HuH-7 (cell line): ENCODE measurements at places on chromosomes 1 and 21.

GRCh38 chr1:203305809-203306088 is 430 bp downstream of the BTG2 start:
- no peak for DNase-seq

- no peak for DNase-seq
Measured at GRCh38 chr1:221439008-221439746, 302.7 kb downstream of the DUSP10 start.

- no peak for DNase-seq
Measured at GRCh38 chr1:169103480-169103893, 3.0 kb upstream of the ATP1B1 start.

DNA sequence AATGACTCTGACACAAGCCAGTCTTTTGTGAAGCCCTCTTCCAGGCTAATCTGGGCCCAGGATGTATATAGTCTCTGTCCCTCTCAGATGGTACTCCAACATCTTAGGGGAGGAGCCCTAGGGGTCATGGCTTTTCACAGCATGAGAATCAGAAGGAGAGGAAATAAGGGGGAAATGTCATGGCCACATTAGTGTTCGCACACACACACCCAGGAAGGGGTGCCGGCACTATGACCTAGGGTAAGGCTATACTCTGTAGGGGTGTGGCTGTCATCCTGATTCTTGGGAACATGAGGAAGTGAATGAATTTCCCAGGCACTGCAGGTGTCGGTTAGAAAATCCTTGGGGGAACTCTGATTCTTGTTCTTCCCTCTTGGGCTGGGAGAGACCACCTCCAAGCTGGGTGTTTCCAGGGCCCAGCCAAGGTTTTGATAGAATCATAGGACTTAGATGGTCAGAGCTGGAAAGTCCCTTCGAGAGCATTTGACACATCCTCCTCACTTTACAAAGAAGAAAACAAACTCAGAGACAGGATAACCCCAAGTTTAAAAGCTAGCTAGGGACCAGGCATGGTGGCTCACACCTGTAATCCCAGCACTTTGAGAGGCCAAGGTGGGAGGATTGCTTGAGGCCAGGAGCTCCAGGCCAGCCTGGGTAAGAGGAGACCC is 22.0 kb downstream of the GFI1 start:
- no peak for DNase-seq

DNA sequence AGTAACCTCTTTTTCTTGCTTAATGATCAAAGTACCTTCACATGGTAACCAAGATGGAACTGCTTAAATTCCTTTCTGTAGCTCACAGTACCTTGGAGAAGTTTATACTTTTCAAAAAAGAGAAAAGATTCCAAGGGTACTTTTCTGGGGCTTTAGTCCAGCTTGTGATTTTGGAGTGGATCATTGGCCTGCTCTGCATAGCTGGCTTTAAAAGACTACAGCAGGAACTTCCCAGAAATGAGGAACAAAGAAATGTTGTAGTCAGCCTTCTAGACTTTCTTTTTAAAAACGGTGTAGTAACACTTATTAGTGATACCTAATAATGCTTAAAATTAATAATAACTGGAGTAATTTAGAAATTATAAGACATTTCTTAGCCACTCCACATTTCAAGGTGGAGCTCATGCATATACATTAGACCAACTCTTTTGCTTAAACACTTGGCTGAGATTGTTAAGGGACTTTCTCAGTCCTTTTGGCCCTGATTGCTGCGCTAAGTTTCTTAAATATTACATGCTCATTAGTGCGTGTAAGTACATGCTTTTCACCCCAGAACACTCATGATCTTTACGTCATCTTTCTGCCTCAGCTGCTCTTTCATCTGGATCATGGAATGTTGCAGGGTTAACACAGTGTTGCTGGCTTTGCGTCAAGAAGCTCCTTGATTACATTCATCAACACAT is 57.3 kb downstream of the SDCCAG8 start:
- no peak for DNase-seq

DNA sequence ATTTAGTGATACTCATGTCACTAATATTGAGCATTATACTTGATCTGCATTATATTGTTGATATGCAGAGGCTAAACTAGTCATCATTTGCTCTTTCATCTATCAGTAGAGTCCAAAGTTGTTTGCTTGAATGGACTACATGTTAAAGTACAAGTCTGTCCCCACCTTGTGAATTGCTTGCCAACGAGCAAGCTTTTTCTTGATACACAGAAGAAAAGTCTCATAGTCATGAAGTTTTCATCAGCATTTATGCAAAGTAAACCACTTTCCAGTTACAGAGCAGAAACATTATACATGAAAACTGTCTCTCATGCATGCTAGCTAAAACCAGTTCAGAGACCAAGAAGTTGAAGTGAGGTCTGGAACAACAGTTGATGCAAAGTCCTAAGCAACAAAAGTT is 13.0 kb downstream of the SFPQ start:
- DNase-seq = no peak

GRCh38 chr1:14500041-14500440 is 98.4 kb upstream of the KAZN start:
- DNase-seq = no peak

DNA sequence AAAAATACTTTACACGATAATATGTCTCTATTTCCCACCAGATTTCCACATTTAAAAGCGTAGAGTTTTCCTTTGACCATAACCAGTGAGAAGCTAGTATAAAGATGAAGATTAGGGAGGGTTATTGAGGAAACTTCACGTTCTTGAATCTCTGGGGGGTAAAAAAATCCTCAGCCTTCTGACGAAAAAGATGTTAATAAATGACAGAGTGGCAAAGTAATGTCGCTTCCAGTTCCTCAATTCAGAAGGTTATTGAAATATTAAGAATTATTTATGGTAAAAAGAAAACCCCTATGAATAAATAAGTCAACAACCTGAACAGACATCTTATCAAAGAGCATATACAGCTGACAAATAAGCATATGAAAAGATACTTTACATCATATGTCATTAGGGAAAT is 241.0 kb downstream of the GPATCH2 start:
- DNase-seq = no peak

GRCh38 chr1:22157359-22157966 is 14.6 kb upstream of the WNT4 start:
- no peak for DNase-seq

GRCh38 chr1:202014060-202014459 is 3.7 kb downstream of the ELF3 start:
- DNase-seq = no peak

DNA sequence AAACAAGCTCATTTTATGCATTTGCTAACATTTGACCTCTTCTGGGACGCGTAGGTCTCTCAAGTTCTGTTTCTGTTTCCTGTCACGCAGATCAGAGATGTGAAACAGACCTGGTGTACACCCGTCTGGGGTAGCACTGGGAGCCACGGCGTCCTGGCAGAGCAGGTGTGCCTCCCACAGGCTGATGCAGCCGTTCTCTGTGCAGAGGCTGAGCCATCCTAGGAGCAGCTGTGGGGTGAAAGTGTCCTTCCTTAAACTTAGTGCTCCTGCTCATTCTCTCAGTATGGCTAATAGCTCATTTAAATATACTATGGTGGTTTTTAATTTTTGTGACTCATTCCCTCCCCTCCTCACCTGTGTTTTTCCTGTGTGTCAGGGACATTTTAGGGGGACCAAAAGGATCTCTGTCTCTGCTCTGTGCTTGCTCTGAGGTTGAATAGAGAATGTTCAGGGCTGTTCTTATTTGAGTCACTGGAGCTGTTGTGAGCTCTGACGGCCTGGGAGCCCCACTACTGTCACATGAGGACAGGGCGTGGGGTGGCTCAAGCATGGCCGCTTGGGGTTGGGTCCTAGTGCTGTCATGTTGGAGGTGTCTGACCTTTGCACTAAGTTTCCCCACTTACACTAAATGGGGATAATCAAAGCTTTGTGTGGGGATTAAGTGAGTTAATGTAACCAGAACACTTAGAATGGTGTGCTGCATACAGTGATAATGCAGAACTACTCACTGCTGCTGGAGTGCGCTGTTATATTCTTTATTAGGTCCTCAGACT is 43.0 kb downstream of the GALNT2 start:
- DNase-seq = no peak

GRCh38 chr1:41560931-41561330 is 76.4 kb upstream of the EDN2 start:
- DNase-seq = no peak

GRCh38 chr1:35499652-35500176 is 57.5 kb downstream of the KIAA0319L start:
- DNase-seq = peak; percentile 19

GRCh38 chr1:111241797-111242196 is 14.3 kb downstream of the CHI3L2 start:
- no peak for DNase-seq

GRCh38 chr1:11767922-11768704 is 6.1 kb downstream of the C1orf167 start:
- no peak for DNase-seq

DNA sequence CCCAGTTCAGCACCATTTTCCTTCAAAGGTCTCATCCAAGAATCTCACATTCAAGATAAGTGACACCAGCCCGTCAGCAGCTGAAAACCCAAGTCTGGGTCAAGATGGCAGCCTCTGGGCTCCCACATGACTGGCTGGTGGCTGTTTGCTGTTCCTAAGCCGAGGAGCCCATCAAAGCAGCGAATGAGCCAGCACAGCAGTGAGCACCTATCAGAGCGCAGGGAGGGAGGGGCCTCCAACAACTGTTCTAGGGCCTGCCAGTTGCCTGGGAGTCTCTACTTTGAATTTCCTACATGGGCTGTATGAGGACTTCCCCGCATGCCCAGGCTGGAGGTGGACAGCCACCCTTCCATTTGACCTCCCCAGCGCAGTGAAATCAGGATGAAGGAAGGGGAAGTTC is 102.7 kb downstream of the ADARB1 start:
- DNase-seq = no peak

DNA sequence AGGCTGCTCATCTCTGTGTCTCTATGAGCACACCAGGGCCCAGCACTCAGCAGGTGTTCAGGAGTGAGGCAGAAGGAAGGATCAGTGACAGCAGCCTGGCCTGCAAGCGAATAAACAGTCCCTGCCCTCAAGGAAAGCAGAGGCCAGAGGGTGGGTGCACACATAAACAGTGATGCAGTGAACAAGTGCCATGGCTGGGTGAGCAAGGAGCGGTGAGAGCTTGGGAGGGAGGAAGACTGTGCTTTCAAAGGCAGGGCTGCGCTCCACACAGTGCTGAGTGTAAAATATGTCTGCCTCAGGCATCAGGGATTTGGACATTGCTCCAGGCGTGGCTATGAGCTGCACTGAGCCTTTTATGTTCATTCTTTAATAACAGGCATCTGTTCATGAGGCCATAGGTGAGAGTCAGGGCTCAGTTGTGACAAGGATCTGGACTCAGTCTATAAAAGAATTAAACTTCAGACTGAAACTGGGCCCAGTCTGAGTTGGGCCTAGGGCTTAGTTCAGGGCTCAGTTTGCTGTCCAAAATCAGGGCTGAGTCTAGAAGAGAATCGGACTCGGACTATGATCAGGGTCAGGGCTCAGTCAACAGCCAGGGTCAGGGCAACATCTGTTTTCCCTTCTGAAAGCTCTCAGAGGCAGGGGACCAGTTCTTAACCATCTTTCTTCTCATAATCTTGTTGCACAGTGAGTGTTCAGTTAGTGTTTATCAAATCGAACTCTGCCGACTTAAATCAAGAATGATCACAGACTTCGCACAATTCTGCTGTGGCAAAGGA is 213.7 kb downstream of the FOXD2 start:
- no peak for DNase-seq

- peak; percentile 66 for DNase-seq
Measured at GRCh38 chr1:35807614-35808449, at the start of gene AGO4. AGO4 (plus strand) TSS chr1:35808016; CDS start chr1:35808417, 401 bp downstream.

DNA sequence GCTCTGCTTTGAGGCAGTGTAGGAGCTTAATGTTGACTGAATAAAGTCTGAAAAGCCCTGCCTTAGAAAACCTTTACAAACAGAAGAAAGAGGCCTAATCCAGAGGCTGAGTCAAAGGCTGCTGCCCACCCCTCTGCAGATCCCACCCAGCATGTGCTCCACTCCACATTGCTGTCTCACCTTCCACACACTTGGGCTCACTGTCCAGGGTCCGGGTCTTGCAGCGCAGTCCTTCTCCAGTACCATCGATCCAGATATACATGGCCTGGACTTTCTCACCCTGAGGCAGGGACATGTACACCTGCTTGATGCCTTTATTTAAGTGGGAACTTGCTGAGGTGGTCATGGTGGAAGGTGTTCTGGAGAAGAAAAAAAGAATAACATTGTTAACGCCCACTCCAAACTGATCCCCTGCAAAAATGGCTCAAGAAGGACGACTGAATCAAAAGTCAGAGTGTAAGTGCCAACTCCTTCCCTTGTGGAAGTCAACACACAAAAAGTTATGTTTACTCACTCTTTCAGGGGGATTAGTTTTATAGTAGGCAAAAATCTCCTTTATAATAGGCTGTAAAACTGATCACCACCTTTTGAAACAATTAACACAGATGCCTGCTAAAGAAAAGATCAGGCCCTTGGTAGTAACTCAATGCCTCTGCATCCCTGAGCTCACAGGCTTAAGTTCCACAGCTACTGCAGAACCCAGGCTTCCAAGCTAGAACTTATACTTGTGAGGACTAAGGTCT is 3.0 kb downstream of the GLUL start:
- no peak for DNase-seq

DNA sequence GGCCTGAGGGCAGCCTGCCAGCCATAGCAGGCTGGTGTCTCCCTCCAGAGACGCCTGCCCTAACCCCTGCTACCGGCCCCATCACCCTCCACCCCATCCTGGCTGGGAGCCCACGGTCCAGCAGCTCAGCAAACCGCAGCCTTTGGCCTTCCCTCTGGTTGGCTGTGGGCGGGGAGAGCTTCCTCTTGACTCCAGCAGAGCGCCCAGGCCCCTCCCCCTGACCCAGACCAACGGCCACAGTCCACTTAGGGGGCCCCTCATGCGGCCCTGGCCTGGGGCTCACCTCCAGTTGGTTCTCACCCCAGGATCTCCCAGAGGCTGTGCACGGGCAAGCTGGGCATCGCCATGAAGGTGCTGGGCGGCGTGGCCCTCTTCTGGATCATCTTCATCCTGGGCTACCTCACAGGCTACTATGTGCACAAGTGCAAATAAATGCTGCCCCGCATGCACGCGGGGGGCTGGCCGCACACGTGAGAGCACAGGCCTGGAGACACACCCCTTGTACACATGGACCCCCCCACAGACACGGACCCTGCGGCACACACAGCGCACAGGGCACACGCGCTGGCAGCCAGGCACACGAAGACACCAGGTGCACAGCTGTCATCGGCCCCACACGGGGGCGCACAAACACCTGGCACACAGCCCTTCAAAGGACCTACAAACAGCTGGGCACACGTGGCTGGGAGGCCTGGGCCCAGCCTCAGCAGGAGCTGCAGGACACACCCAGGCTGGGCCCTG is 3.1 kb downstream of the SMIM1 start:
- peak; percentile 96 for DNase-seq
